ENCODE measurements at places on chromosomes 3 and 15.

- no peak for DNase-seq
These were observed 13.9 kb downstream of the YEATS2 start for GRCh38 chr3:183711516-183711915.

- DNase-seq: peak; percentile 54
These were observed 137.7 kb downstream of the BBX start for GRCh38 chr3:107660306-107660976.

- DNase-seq: no peak
These were observed 59.2 kb downstream of the SH3BP5 start for GRCh38 chr3:15273227-15273626.

GRCh38 chr3:195081242-195081963, 189.6 kb downstream of the XXYLT1 start:
- no peak for DNase-seq

DNA sequence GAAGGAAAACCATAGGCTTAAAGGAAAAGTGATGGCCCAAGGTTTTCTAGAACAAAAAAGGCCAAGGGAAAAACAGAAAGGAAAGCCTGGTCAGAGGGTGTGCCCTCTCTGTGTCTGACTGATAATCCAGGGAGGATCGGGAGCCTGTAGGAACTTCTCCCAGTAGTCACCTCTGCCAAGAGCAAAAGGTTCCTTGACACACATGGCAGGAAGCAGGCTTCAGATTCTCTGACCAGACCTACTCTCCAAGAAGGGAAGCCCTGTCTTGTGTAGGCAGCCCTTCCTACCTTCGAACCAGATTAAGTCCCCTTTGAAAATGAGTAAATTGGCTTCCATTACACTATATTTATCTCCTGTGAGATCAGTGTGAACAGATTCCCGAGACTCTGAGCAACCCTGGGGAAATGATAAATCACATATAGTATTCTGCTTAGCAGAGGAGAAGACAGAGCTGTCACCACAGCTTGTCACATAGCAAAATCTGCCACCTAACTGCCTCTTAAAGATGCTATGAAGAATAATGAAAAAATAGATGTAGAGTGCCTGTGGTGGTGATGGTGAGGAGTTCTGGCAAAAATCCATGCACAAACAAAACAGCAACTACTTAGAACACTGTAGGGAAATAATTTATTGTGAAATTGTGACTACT, 38.8 kb downstream of the PARP14 start:
- no peak for DNase-seq

DNA sequence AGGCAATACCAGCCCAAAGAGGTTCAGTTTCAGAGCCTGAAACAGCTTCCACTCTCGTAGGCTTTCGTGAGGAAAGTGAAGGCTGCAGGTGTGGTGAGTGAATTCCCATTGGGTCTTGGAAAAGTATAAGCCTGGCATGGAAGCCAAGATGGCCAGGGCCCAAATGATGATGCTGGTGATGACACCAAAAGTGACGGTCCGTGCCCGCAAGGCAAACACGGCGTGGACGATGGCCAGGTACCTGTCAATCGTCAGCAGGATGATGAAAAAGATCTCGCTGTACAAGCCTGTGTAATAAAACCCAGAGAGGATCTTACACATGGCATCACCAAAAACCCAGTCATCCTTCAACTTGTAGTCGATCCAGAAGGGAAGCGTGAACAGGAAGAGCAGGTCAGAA, 4.4 kb downstream of the CCR1 start:
- no peak for DNase-seq

DNA sequence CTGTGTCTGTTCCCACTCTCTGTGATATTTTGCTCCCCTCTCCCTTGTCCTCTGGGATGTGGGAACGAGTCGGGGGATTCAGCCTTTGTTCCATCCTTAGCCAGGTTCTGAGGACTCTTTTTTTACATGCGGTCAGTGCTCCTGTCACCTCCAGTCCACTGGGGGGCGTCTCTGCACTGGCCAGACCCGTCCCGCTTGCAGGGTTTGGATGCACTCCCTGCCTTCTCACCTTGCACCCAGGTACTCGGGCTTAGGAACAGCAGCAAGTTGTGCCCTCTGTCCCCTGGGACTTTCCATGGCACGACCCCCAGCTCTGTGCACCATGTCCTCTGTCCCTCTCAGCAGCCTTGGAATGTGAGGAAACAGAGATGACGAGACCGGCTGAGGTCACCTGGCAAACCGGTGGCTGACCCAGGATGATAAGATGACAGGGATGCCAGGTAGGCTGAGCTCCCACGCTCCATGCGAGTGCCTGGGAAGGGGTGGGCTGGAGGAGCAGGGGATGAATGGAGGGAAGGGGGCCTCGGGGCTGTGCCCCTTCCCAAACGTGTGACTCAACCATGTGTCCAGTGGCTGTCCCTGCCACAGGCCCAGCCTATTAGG, 27.3 kb upstream of the FGD5 start:
- no peak for DNase-seq

DNA sequence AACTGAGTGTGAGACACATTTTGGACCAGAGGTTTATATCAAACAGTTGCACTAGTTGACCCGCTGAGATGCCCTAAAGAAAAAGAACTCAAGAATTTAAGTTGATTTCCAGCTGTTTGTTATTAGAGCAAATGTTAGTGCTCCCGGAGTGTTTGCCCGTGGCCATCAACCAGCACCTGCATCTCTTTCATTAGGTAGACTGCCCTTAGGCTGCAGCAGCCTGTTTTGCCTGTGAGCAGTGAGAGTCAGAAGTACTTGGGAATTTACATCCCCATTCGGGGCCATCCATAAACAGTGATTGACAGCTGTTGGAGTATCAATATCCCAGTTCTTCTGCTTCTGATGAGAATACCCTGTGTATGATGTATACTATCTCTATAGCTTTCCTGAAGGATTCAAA, 492.6 kb downstream of the RBMS3 start:
- no peak for DNase-seq

DNA sequence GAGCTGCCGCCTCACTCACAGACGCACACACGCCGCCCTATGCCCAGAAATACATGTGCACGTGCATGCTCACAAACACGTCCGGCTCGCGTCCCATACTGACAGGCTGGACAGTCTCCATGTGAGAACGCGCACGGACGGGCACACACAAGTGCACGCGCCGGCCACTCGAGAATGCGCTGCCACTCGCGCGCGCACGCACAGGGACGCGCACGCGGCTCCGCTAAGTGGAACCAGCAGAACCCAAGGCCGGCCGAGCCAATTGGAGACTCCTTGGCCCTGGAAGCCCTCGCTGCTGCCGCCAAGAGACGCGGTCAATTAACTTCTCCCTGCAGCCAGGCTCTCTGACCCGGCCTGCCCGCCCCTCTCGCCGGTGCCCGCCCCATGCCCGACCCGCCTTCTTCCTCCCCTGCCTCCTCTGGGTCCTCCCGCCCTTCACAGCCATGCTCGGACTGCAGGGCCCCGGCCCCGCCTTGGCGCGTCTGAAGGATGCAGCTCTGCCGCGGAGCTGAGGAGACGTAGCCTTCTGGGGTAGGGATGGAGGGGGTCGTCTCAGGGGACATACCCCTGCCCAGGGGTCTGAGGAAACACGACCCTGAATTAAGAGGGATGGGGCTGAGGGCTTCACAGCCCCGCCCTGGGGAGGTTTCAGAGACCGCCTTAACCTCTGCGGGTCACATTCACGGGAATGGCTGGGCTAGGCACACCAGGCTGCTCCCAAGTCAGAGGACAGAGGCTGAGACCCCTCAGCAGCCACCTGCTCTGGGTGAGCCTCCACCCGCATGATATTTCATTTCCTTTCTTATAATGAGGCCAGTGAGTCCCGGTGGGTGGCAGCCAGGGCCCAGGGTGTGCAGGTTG, 15.0 kb downstream of the PTH1R start:
- no peak for DNase-seq

GRCh38 chr3:116150655-116151167, 294.6 kb downstream of the LSAMP start:
- no peak for DNase-seq

GRCh38 chr3:158272081-158272480, 162.2 kb downstream of the RSRC1 start:
- no peak for DNase-seq

DNA sequence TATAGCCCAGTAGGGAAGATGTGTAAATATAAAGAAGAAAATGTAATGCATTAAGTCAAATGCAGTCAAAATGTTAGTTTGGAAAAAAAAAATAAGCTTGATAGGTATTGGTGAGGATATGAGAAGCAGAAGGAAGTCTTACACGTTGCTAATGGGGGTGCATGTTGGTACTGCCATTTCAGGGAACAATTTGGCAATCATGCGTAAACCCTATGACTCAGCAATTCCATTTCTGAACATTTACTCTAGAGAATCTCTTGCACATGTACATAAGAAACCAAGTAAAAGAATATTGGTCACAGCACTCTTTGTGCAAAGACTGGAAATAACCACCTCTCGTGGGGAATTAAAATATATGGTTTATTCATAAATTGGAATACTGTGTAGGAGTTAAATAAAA, 35.5 kb upstream of the TIMP4 start:
- DNase-seq: no peak

DNA sequence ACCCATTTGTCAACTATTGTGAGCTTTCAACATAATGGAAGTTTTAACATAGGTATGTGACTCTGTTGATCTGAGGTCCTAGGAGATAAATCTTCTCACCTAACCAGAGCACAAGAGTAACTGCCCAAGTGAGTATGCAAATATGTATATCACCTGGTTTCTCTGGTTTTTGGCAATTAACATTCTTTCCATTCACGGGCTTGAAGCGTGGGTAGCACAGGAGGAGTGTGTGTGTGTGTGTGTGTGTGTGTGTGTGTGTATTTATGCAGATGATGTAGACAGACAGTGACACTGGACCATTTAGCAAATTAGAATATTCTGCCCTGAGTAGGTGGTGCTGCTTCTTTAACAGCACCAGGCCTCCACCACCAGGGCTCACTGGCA, 15.0 kb downstream of the EPHB1 start:
- no peak for DNase-seq

DNA sequence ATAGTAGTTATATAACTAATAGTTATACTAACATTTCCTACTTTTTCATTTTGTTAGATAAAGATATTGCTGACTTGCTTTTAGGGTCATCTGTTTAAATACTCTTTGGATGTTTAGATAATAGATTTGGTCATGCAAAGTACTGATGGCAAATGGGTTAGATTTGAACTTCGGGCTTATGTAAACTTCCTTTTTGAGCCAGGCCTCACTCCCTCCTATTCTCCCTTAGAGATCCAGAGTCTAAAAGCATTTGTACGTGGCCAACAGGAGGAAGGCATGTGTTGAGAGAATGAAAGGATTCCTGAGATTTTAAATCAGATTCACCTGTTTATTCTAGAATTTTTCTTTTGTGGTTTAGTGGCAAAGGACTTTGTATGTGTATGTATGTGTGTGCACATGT, 106.4 kb upstream of the GBE1 start:
- DNase-seq: no peak

DNA sequence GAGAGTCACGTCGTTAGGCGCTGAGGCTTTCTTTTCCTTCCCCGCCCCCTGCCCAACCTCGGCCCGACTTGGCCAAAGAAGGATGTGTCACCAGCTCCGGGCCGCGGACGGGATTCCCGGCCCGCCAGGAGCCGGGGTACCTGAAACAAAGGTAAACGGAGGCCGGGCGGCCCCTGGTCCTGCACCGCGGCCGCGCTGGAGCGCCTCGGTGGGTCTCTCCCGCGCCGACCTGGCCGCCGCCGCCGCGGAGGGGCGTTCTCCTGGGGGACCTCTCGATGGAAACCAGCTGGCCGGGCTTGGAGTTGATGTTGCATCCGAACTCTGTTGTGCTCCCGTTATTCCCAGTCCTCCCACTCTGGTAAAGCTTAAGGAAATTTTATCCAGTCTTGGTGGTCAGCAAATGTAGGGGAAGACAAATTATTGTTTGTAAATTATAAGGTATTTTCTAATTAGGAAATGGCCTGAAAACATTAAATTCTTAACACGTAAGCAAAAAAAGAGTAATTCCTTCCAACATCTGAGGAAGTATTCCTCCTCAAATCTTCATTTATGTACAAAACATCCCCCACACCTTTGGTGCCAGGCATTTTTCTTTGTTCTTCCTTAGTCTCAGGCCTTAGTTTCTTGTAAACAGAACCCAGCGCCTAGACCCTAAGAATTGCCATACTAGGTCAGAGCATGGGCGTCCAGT, 888 bp downstream of the PPP2R3A start:
- DNase-seq: no peak

GRCh38 chr15:40094156-40094555, 14.5 kb downstream of the BMF start:
- no peak for DNase-seq

- no peak for DNase-seq
These were observed 436.9 kb upstream of the ZNF717 start for GRCh38 chr3:76222201-76222600.

GRCh38 chr15:80228959-80229610, 22.9 kb downstream of the CTXND1 start:
- DNase-seq: no peak

GRCh38 chr15:74497584-74497983, 36.6 kb upstream of the UBL7 start:
- no peak for DNase-seq

DNA sequence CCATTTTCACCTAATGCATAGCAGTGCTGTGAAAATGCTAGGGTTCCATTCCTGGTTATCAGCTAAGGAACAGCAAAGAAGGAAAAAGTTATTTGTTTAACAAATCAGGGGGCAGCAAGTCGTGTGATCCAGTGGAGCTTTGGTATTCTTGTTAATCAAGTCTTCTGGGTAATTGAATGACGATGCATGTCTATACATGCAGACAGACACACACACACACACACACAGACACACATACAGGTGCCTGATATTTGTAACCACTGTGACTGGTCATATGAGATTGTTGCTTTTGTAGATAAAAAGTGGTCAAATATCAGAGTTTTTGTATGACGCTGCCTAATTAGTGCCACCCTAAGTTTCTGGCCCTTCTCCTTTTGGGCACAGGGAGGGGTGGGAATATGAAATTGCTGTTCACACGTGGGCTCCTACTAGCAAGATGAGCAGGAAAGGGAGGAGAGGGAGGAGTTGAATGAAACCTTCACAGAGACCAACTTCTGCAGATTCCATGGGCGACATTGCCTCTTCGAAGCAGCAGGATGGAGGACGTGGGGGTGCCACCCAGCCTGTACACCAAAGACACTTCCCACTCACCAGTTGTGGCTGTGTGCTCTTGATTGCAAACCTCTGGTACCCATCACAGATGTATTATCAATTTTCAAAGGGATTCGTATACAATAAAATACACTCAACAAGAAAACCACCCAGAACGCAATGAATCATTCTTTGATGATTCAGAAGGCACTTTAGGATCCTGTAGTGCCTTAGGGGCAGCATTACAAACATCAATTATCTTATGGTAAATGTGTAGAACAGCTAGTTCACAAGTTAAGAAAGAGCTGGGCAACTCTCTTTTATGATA, 281.9 kb upstream of the ICE2 start:
- no peak for DNase-seq

GRCh38 chr15:26352406-26352805, 420.5 kb downstream of the GABRB3 start:
- no peak for DNase-seq

GRCh38 chr3:17300441-17300840, 415.7 kb downstream of the PLCL2 start:
- DNase-seq: no peak

Measured in amniotic stem cell (primary cell).